Hypothalamus (tissue), 51 donors: ENCODE measurements at places on chromosomes 1 and 21.

DNA sequence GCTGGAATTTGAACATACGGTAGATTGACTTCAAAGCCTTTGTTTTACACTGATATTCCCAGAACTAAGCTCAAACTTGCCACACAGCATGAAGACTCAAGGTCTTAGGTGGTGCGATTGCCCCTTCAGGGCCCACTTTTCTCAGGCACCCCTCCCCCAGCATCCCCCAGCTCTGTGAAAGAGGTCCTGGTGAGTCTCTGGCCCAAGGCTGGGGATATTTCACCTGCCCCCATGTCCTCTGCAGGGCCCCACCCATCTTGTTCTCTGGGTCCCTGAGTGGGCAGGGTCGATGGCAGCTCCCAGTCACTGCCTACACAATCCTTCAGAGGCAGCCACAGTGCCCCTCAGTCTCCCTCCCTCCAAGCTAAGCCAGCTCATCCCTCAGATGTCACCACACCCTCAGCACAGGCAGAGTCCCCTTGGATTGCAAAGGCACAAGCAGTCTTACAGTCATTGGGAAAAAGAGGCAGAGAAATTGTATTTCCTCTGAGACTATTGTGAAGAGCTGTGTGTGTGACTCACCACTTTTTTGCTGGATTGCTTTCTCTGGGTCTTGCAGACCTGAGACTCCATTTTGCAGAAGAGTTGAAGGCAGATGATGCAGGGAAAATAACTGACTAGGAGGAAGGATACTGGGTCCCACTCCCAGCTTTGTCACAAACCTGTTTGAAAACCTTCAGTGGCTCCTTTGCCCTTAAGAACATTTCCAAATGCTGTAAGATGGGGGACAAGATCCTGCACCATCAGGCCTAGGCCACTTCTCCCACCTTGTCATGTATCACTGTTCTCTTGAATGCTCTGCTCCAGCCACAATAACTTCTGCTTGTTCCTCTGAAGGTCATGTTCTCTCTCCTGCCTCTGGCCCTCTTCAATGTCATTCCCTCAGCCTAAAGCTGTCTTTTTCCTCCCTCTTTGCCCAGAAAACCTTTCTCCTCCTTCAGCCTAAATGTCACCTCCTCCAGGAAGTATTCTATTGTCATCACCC is 119.1 kb upstream of the GRIK3 start:
- DNase-seq, result no peak

GRCh38 chr1:11856698-11857097 is 2.0 kb downstream of the NPPB start:
- no peak for DNase-seq

GRCh38 chr1:28329395-28330153 is 734 bp downstream of the MED18 start:
- no peak for DNase-seq

- DNase-seq, result no peak
Observed at GRCh38 chr1:30321246-30321910, 402.0 kb downstream of the MATN1 start.

- DNase-seq, result no peak
Observed at GRCh38 chr1:163202833-163203451, at the start of gene RGS5. Gene RGS5 (minus strand): TSS chr1:163202916. CDS start chr1:163202835, 81 bp downstream.

DNA sequence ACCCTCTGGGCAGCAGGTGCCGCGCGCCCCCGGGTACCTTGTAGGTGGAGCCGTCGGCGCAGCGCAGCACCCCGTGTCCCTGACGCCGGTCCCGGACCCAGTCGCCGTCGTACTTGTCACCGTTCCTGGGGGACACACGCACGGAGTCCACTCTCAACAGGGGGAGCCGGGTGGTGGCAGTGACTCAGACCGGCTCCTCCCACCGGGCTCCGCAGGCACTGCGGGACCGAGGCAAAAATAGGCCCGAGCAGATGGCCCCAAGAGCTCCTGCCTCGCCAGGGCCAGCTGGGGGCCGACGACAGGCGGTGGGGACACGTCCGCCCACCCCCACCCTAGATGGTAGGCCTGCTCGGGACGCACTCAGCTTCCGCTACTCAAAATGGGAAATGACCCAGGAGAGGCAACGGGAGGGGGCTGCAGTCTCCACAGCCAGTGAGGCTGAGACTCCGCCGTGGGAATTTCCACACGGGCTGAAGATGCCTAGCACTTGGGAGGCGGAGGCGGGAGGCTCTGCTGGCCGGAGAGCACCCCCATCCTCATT is 6.3 kb downstream of the MORN1 start:
- no peak for DNase-seq

DNA sequence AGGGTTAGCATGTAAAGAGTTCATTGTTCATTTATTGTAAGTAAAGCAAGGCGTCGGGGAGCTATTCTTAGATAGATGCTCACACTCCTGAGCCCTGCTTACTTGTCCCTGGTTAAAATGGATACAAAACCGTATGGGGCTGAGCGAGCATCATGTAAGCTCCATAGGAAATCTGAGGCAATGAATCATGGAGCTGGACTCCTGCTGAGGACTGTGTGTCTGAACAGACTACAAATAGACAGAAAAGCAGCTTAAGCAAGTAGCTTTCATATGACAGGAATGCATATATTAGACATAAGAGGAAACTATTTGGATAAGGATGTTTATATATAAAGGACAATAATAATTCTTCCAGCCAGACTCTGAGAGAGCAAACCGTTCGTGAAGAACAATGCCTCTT is 604.9 kb upstream of the PTBP2 start:
- DNase-seq, result no peak

DNA sequence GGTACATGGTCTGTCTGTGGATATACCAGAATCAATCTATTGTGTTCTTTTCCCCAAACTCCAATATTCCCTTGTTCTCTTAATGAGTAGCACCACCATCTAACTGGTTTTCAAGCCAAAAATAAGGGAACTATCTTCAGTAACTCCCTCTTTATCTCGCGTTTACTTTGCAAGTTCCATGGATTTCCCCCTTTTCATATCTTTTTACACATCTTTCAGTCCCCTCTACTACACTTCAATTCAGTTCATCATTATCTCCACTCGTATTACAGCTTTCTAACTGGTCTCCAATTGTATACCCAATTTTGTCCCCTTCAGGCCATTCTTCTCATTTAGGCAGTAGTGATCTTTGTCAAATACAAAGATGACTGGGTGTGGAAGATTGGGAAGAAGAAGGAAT is 4.1 kb upstream of the TMCO1 start:
- no peak for DNase-seq

GRCh38 chr1:156551869-156552268 is 20.5 kb downstream of the IQGAP3 start:
- DNase-seq, result no peak

DNA sequence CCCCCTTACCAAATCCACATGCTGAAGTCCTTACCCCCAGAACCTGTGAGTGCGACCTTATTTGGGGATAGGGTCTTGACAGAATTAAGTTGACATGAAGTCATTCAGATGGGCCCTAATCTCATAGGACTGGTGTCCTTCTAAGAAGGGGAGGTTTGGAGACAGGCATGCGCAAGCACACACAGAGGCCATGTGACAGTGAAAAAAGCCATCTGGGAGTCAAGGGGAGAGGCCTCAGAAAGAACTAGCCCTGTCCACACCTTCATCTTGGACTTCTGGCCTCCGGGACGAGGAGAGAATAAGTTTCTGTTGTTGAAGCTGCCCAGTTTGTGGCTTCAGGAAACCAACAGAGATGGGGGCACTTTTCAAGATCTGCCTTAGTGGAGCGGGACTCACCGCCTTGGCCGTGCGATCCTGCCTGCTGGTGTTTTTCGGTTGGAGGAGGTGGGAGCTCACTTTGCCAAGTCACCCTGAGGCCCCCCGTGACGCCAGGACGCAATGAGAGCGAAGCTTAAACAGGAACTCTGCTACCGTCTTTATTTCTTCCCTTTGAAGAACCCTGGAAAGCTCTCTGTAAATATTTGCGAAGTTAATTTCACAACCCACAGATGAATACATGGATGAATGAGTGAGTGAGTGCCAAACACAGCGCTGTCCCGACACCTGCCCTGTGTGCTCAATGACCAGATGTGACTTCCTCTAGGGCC is 42.5 kb upstream of the C1orf174 start:
- no peak for DNase-seq

GRCh38 chr1:214557952-214558735 is 6.7 kb upstream of the PTPN14 start:
- DNase-seq, result no peak

DNA sequence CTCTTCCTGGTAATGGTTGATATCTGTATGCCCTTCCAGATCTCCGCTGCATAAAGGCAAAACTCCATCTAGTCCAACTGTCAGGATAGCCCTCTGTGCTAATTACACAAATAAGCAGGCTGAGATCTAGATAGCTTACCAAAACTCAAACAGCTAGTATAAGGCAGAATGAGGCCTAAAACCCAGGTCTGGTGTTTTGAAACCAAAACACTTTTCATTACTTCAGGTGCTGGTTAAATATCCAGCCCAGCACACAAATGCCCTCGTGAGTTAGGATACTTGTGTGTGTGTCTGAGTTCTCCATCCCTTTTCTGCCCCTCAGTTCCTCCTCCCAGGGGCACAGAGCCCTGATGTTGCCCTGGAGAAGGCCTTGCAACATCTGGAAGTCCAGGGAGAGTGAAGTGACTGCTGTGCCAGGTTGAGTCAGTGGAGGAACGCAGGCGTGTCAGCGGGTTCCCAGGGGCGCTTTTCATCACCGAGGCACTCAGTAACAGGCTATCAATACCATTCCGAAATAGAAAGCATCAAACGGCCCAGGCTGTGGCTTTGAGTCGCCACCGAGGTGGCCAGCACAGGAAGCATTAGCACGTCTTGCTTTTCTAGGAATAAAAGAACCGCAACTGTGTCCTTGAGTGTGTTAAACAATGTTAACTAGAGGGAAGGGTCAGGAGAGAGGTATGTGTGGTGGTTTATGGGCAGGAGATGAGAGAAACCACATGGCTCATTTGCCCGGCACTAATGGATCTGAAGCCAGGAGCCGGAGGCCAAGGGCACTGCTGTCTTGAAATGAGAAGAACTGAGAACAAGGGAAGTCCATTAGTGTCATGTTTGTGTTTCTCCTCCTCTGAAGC is 90.7 kb upstream of the WLS start:
- DNase-seq, result no peak

DNA sequence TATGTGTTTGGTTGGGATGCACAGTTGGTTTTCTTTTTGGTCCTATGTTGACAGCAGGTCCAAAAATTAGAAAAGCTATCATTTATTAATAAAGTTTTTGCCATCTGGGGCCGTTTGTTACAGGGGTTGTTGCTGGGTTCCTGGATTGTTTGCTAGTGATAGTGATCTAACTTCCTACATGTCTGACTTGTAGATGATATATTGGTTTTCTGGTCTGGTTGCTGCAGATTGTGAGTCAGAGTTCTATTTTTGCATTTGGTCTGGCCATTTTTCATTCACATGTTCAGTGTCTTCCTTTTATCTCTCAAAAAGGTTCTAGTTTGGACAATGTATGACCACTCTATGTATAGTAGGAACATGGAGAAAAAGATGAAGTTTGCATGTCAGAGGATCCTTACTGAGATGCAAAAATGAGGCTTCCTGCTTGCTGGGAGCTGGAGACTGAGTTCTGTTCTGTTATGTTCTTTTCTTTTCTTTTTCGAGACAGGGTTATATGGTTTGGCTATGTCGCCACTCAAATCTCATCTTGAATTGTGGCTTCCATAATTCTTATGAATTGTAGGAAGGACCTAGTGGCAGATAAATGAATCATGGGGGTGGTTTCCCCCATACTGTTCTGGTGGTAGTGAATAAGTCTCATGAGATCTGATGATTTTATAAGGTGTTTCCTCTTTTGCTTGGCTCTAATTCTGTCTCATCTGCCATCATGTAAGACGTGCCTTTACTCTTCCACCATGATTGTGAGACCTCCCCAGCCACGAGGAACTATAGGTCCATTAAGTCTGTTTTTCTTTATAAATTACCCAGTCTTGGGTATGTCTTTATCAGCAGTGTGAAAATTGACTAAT is 4.2 kb upstream of the NVL start:
- DNase-seq, result no peak

GRCh38 chr21:15243406-15243805 is 178.6 kb upstream of the NRIP1 start:
- no peak for DNase-seq
